Fibroblast of the conjunctiva (primary cell): ENCODE measurements at places on chromosomes 11 and 22.

GRCh38 chr11:112238041-112238440, 11.8 kb downstream of the PTS start:
- DNase-seq, result no peak

DNA sequence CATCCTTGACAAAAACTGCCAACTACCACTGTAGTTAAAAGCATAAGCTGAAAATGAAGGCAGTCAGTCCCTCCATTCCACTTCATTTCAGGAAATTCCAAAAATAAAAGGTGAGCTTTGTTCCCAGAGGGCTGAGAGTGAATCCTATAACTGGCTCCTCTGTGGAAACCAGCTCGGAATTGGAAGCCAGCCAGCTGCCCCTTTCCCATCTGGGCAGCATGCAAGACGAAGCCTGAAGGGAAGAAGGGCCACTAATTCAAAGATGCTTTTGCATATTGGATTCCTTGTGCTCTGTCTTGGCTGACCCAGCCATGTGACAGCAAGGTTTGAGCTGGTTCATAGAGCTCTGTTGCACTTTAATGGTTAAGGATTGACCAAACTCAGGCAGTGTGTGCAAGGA, 83.4 kb downstream of the ALX4 start:
- no peak for DNase-seq

- no peak for DNase-seq
Measured at GRCh38 chr22:19430890-19431541, 517 bp downstream of the HIRA start.

DNA sequence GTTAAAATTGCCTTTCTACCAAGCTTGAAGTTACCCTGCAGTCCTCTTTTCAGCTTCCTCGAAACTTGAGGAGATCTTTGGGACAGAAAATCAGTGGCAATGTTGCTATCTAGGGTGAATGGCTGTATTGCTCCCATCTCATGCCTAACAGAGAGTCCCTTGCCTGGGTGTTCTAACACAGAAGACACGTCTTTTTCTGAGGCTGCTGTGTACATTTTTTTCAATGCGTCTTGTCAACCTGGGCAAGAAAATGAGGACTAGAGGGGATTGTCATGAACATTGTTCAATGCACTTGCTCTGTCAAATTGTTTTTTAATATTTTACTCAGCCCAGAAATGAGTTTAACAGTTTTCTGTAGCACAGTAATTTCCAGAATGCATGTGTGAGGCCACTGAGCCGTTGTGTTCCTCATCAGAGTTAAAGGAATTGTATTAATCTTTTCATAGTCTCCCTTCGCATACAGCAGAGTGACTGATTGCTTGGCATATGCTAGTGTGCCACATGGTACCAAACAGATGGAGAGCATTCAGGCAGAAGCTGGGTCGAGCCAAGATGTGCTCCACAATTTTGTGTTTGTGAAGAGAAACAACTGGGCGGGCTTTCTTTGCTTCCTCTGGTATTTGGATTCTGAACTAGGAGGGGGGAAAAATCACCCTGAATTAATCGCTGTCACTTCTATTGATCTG, 86.0 kb downstream of the CASP12 start:
- DNase-seq, result no peak

DNA sequence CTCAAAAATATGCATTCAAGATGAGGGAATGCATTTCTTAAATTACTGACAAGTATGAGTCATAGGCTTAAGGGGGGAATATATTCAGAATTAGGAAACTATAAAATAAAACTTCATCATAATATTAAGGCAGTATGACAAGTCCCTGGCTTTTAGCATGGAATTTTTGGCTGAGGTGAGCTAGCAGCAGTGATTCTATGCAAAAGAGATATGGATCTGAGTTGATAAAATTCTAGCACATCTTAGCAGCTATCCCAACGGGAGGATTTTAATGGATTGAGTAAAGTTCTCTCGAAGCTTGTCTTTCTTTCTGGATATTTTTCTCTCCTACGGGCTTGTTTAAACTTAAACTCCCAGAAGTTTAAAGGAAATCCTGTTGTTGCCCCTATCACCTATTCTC, 1.2 kb downstream of the OR51Q1 start:
- DNase-seq, result no peak

DNA sequence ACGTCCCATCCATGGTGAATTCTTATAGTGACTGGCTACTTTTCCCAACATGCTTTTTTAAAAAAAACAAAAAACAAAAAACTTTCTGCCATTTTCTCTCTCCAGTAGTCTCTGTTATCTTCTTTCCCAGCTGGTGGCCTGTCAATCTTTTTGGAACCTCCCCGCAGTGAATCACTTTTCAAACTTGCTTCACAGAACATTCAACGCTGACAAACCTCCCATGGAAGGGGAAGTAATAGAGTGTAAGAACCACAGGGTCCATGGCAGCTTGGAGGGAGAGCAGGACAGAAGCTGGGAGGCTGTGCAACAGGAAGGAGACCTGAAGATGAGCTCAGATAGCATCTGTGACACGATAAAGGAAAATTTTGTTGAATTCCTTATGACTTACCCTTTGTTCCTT, 9.8 kb upstream of the CECR2 start:
- DNase-seq, result no peak

- DNase-seq, result peak; percentile 64
Measured at GRCh38 chr11:78354408-78355308, 63.0 kb downstream of the GAB2 start.

DNA sequence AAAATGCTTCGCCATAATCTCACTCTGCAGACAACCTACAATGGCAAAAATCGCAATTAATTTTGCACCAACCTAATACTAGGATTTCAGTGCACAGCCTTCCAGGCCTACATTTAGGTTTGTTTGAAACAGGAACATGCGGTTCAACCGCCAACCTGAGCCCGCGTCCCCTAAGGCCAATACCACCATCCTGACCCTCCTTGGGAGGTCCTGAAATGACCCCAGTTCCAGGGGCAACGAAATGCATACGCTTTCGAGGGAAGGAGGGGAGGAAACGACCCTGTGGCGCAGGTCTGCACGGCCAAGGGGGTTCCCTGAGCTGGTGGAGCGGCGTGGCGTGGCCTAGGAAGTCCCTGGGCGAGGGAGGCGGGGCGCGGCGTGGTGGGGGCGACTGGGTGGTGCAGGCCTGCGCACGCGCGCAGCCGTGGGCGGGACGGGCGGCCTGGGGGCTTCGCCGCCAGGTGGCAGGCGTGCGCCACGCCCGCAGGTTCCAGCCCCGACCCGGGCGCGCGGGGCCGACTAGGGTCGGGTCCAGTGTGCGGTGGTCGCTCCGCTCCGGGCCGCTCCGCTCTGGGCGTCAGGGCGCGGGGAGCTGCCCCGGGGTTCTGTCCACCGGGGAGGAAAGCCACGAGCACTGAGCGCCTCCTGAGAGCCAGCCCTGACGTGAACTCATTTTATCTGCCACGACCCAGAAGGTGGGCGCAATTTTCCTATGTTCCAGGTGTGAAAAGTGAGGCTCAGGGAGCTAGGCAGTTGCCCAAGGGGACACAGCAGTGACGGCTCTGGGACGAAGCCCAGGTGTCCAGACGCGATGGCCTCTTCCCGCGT, 94.1 kb downstream of the SWAP70 start:
- peak; percentile 61 for DNase-seq

- no peak for DNase-seq
Measured at GRCh38 chr11:20342347-20343141, 21.0 kb upstream of the HTATIP2 start.

GRCh38 chr11:124793466-124794278, 6.5 kb downstream of the MSANTD2 start:
- DNase-seq, result peak; percentile 29
